ENCODE measurements at places on chromosomes 2 and 18. TPM values are rescaled to one million over a fixed set of nuclear protein-coding genes. Genes with fewer than 3 reads are reported as not detected.

DNA sequence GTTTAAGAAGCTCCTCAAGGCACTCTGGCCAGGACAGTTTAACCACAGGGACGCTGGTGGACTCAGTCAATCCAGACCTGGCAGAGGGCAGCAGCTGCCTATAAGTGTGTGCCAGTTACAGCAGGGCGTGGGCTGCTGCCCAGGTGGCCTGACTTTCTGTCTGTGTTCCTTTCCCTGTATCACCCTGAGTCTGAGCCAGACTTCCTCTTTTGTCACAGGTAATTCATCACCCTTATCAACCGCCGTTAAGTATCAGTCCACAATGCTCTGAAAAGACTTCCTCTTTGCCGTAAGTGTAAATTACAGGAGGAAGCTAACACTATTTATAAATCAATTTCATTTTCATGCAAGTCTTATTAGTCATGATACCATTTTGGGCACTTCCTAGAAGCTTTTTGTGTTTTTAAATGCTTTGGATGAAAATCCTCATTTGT, 7.0 kb downstream of the LPIN1 start:
- H3K36me3 ChIP-seq, result no peaks in the 10 kb centered on the region
- H3K4me1 ChIP-seq, result peaks cover 50% of the 10 kb centered on the region
- H3K27ac ChIP-seq, result peak overlapping the region; percentile 22

DLGAP1 gene
- total RNA-seq, result 7.9 TPM

DNA sequence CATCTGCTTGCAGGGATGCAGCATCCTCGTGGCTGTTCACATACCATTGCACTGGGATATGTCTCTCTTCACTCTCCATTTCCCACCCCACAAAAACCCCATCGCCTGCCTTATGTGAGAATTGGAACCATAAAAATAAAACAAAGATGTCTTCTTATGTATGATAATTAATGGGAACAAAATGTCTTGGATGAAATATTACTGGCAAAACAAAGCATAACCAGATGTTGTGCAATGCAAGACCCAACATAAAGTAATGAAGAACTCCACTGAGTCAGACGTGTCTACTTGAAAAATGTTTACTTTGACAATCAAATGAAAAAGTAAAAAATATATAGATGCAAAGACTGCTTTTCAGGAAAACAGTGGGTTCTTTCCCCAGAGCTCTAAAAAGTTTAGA, 611.3 kb upstream of the SYT4 start:
- no peak overlapping the region for H3K27ac ChIP-seq
- DNase-seq, result no peak
- no peaks in the 10 kb centered on the region for H3K4me1 ChIP-seq
- H3K36me3 ChIP-seq, result no peaks in the 10 kb centered on the region

MROH2A gene
- 0.12 TPM for total RNA-seq

TUBB8B gene
- total RNA-seq, result not detected

DNA sequence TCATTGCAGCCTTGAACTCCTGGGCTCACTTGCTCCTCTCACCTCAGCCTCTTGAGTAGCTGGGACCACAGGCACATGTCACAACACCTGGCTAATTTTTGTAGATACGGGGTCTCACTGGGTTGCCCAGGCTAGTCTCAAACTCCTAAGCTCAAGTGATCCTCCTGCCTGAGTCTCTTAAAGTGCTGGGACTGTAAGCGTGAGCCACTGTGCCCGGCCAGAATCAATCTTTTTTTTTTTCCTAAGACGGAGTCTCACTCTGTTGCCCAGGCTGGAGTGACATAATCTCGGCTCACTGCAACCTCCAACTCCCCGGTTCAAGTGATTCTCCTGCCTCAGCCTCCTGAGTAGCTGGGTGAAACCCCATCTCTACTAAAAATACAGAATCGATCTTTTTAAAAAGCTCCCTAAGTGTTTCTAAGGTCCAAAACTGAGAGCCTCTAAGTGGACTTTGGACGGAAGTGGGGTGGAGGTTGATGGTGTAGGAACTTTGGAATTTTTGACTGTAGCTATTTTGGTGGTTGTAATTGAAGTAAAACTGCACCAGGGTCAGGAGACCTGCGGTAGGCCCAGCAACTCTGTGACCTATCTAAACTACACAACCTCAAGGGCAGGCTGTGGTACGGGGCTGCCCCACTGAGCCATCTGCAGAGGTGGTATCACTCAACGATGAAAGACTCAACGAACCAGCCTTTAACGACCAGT, 82.9 kb downstream of the POLR1A start:
- no peaks in the 10 kb centered on the region for H3K27me3 ChIP-seq
- no peak overlapping the region for H3K27ac ChIP-seq
- no peak overlapping the region for H3K4me3 ChIP-seq
- peaks cover 11% of the 10 kb centered on the region for H3K36me3 ChIP-seq
- no peaks in the 10 kb centered on the region for H3K4me1 ChIP-seq

DNA sequence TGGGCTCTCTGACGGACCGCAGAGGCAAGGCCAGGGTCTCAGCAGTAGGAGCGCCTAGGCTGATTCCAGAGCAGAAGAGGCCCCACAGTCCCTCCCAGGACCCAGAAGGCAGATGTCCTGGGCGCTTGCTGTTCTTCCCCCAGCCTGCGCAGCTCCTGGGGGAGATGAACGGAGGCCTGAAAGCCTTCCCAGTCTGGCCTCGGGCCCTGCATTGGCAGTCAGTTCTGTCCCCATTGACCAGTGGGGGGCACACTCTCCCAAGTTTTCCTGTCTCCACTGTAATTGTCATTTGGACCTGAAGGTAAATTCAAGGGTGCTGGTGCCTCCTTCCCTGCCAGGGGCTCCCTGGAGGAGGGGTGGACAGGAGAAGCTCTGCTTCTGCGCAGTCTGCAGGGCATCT, 345.7 kb downstream of the CYP26B1 start:
- H3K36me3 ChIP-seq, result no peaks in the 10 kb centered on the region
- H3K4me3 ChIP-seq, result no peak overlapping the region
- H3K27me3 ChIP-seq, result peaks cover 3% of the 10 kb centered on the region
- peak; percentile 71 for DNase-seq
- H3K4me1 ChIP-seq, result peaks cover 3% of the 10 kb centered on the region

- no peaks in the 10 kb centered on the region for H3K36me3 ChIP-seq
- H3K27ac ChIP-seq, result no peak overlapping the region
- no peaks in the 10 kb centered on the region for H3K27me3 ChIP-seq
- H3K4me3 ChIP-seq, result no peak overlapping the region
- DNase-seq, result peak; percentile 22
Measured at GRCh38 chr2:7725171-7725849, 808.1 kb downstream of the RNF144A start.

DNA sequence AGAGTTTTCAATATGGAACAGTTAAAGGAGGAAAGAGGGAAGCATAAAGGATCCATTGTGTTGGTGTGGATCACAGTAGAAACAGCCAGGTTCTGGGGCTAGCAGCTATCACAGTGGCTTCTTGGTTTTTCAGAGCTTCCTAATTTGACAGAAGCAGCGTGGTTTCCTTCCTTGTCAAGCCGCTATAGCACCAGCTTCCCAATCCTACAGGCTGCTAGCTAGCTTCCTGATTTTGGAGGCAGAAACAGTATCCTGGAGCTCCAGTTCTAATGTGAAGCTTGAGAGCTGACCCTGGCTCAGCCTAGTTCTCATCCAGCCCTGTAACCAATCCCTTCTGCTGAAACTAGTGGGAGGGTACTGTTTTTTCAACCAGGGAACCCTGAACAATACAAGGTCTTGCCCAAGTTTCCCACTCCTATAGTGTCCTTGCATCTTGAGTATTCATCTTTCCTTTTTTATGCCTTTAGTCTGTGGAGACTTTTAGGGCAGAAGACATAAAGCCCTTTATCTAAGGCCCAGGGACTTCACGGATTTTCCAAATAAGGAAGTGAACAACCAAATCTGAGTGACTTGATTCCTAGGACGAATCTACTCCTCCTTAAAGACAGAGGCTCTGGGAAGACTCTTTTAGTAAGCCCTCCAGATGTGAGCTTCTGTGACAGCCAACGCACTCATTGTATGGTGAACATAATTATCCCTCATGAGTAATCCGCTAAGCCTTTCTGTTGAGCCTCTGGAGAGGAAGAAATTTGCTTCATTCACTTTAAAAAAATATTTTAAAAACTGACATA, 33.8 kb downstream of the CCDC93 start:
- no peaks in the 10 kb centered on the region for H3K27me3 ChIP-seq
- H3K4me1 ChIP-seq, result peaks cover 23% of the 10 kb centered on the region
- H3K4me3 ChIP-seq, result no peak overlapping the region

DNA sequence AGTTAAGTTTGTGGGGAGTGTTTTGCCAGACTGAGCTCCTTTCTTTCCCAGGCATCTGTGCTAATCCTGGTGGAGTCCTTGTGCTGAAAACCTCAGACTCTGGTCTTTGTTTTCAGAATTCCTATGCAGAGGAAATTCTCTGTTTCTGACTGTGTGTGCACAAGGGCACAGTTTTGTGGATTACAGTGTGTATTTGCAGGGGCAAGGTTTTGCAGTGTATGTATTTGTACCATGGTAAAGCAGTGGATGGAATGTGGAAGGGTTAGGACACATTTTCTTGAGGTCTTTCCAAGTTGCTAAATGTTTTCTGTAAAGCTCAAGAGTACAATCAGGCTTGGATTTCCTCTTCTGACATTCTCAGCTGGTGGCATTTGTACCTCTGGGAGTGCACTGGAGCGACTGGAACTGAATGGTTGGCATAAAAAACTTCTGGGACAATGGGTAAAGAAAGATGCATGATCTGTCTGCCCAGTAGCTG, 139.5 kb upstream of the RND3 start:
- DNase-seq, result peak; percentile 43
- no peak overlapping the region for H3K27ac ChIP-seq
- no peak overlapping the region for H3K4me3 ChIP-seq
- H3K4me1 ChIP-seq, result no peaks in the 10 kb centered on the region

DNA sequence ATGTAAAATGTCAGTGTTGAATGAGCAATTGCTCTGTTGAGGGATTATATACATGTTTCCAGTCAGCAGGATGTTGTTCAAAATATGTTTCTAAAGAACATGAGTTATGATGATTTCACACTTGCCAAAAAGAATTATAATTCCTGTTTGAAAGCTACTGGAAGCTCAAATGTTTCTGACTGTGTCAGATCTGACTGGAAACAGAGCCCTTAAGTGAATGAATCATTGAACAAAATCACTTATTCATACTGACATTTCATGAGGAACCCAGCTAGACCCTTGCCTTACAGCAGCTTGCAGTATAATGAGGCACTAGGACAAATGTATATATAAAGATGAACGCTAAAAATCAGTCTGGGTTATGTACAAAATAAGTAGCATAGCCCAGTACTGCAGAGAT, 35.4 kb upstream of the ITGAV start:
- no peak for DNase-seq
- no peaks in the 10 kb centered on the region for H3K36me3 ChIP-seq
- no peak overlapping the region for H3K27ac ChIP-seq
- no peaks in the 10 kb centered on the region for H3K27me3 ChIP-seq
- H3K4me1 ChIP-seq, result no peaks in the 10 kb centered on the region
- no peak overlapping the region for H3K4me3 ChIP-seq

OBSL1 gene
- total RNA-seq, result 746 TPM

TRIM43 gene
- not detected for total RNA-seq

DNA sequence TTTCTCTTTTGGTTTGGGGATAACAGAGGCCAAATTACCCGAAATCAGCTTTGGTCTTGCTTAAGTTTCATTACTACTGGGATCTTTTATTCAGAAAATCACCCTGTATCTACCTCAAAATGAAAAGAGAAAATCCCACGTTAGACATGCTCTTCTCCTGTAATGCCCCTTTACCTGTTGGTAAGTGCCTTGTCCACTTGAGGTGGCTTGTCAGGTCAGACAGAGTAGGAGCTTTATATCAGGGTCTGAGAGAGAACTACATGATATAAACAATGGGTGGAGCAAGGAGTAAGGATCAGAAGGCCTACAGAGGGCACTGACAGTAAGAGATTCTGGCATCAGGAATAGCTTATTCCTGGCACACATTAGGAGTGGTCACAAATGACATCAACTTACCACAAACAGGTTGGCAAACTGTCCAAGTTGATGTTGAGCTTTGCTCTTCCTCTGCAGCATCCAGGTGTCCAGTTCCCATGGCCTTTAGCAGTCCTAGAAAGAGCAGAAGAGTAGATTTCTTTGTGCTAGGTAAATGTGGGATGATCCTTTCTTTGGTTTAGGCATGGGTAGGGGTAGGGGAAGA, at the start of gene REG1B:
Gene REG1B (minus strand): TSS at position 209 of the 580 bp plus-strand sequence. CDS start 381 bp downstream, outside the sequence.
- H3K27ac ChIP-seq, result no peak within 1 kb of the TSS
- DNase-seq, result no peak
- no peaks in the 10 kb centered on the region for H3K27me3 ChIP-seq
- no peaks in the 10 kb centered on the region for H3K36me3 ChIP-seq

GRCh38 chr18:52426041-52426440, 86.0 kb downstream of the DCC start:
- H3K4me3 ChIP-seq, result no peak overlapping the region
- H3K4me1 ChIP-seq, result no peaks in the 10 kb centered on the region
- no peak for DNase-seq

All from cardiac muscle cell (in vitro differentiated cells and primary cell).